Activated CD8-positive, alpha-beta memory T cell treated with anti-CD3 and anti-CD28 coated beads for 1 hour (primary cell): ENCODE measurements at places on chromosomes 2 and 18.

DNA sequence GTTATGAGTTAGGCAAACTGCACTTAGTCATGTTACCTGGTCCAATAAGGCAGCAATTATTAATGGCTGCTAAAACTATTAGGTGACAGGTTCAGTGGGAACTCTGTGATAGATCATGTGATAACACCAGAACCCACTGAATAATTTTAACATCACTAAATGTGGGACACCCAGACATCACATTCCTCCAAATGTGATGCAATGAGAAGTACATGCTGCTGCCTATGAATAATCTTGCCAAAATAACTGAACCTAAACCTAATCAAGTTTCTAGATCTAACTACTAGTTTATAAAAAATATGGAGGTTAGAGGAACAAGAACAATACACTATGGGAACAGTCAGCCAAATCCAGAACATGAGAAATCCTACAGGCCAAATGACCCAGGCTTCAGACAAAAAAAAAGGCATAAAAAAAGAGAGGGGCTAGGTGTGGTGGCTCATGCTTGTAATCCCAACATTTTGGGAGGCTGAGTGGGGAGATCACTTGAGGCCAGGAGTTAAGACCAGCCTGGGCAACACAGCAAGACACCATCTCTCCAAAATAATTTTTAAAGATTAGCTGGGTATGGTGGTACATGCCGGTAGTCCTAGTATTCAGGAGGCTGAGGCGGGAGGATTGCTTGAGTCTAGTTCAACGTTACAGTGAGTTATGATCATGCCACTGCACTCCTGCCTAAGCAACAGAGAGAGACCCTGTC lies 7.0 kb upstream of the ACTR2 start:
- DNase-seq = no peak

- no peak for DNase-seq
Measured at GRCh38 chr18:46939998-46940571, 22.7 kb downstream of the KATNAL2 start.

DNA sequence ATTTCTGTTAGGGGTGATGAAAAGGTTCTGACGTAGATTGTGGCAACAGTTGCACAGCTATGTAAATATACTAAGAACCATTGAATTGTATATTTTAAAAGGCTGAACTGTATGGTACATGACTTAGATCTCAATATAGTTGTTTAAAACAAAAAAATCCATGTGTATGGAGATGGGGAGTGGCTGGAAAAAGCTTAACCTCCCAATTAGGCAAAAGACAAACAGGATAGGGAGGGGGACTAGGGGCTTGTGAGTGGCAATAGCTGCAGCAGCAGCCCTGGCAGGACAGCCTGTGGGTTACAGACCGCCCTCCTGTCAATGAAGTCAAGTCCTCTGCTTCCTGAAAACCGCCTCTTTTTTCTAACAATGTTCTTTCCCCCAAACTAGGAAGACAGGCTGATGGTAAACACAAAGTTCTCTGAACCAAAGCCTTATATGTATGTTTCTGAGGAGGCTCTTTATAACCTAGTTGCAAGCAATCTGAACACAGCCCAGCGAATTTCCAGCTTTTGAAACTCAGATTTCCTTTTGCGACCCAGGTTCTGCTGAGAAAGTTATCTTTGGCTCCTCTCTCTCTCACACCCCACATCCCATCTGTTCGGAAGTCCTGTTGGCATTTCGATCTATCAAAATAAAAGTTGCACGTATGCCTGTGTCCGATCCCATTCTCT lies 10.3 kb downstream of the ATP8B1 start:
- DNase-seq = no peak

- no peak for DNase-seq
Measured at GRCh38 chr2:74768401-74768914, 65.5 kb upstream of the HK2 start.

DNA sequence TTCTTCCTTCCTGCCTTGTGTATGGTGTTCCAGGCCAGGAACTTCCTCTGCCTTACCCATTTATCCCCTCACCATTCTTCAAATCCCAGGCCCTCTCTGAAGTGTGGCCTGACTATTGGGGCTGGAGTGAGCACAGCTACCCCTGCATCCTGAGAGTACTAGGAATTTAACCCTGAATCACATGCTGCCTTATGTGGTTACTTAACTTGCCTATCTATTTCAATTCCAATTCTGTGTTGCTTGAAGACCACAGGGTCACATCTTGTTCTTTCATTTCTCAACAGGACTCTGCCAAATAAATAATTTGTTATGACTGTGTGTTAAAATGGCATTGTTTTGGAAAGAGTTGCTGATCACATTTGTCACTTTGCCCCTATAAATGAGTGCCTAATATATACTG lies 108.6 kb downstream of the CERS6 start:
- DNase-seq = no peak

DNA sequence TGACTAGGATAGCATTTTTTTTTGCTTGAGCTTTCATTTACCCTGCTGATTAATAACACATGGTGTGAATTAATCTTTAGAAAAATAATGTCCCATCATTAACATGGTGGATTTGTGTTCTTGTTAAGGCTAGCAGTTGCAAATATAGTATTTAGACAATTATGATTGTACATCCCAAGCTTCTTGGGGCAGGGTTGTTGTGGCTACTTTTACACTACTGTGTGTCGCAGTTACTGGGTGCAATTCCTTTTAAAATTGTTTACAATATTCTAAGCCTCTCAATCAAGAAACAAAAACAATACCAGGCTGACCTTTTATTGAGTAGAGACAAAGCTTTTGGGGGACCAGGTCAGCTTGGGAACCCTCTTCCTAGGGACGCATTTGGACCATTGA lies 2.5 kb downstream of the FMNL2 start:
- no peak for DNase-seq

- no peak for DNase-seq
Measured at GRCh38 chr2:31384351-31384750, 30.2 kb downstream of the XDH start.

- DNase-seq = no peak
Measured at GRCh38 chr2:229888031-229888430, 33.8 kb downstream of the TRIP12 start.

GRCh38 chr2:100940240-100940639 lies 61.8 kb upstream of the RPL31 start:
- DNase-seq = no peak

DNA sequence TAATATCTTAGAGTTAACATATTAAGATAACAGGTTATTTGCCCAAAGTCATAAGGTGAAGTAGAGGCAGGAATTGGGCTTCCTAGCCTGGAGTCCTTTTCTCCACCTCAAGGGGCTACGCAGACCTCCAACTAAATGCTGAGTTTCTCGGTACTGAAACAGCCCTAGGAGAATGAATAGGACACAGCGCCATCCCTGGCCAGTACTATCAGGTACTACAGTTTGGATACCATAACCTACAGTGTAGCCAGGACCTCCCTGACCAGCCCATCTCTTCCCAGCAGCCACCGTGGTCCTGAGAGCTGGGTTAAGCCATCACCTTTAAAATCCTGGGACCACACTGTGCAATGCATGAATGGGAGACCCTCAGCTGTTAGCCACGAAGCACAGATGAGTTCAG lies 15.7 kb downstream of the CASP8 start:
- no peak for DNase-seq

GRCh38 chr2:142130111-142131009 lies 456 bp downstream of the LRP1B start:
- DNase-seq = no peak

- no peak for DNase-seq
Measured at GRCh38 chr2:111653103-111653624, 230.8 kb downstream of the ANAPC1 start.

DNA sequence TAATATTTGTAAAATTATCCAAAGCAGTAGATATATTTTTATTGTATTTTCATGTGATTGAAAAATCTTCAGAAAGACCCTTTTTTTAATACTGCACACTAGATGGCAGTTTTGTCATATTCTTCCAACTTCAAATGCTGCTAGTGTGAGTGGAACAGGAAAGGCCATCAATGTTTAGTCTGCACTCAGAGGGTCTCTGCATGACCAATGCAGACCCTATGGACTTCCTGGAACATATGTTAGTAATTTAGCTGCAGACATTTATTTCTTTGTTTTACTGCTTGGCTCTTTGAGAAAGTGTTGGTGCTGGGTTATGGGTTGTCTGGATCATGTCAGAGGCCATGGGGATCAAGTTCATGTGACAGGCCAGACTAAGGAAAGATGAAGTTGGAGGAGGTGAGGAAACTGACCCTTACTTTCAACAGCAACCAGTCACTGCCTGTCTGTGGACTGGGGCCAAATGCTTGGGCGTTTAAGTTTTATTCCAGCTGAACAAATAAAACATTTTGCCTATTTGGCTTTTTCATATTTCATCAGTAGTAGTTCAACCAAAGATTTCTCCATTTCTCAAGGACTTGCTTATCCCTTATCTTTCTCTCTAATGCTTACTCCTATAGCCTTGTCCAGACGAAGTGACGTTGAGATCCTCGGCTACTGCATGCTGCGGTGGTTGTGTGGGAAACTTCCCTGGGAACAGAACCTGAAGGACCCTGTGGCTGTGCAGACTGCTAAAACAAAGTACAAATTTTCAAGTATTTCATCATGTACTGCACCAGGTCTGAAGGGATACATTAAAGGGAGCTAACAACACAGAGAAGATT lies 84.8 kb downstream of the VRK2 start:
- no peak for DNase-seq

- DNase-seq = no peak
Measured at GRCh38 chr2:101516823-101517690, 42.1 kb upstream of the RFX8 start.

- no peak for DNase-seq
Measured at GRCh38 chr2:225036431-225036830, 5.8 kb downstream of the DOCK10 start.

DNA sequence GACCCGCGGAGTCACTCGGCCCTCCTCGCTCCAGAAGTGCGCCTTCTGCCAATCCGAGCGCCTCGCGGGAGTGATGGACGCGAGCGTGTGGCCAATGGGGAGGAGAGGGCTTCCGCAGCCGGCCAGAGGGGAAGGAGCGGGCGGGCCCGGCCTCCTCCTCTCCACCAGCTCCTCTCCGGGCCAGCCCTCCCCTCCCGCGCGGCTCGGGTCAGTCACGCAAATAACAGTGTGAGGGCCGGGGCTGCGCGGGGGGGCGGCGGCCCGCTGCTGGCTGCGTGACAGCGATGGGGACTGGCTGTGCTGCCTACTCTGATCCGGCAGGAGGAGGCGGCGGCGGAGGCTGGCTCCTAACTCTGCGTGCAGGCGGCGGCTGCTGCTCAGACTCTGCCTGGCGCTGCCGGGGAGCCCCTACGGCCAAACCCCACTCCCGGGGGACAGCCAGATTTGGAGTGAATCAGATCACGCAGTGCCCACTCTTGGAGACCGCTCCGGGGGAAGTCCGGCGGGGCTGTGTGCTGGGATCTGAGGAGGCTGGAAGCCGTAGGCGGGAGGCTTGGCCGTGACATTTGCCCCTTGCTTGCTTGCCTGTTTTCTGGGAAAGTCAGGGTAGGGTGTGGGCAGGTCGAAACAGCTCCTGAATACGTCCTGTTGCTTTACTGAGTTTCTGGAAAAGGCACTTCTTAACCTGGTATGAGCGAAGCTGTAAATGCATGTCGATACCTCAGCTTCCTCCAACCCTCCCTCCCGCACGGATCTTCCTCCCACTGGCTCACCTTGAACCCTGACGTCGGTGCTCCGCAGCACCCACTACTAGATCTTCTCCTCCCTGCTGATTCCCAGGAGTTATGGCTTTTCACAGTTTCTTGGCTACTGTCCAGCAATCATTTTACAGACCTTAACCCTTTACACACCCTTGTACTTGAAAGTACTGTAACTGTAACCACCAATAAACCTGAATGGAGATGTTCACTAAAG lies 97.9 kb upstream of the SERTAD2 start:
- DNase-seq = no peak

DNA sequence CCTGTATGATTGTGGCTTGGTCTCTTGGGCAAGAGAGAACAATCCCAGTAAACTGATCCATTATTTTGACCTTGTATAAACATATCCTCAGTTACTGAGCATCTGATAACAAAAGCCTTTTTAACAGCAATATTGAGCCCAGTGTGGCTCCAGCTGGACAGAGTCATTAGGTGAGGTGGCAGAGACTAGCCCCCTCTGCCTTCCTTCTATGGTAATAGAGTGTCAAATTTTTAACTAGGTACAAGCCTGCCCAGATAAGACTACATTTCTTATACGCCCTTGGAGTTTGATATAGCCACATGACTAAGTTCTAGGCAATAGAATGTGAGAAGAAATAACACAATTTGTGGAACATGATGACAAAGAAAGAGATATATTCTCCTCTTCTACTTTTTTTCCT lies 56.2 kb downstream of the HNMT start:
- DNase-seq = no peak

DNA sequence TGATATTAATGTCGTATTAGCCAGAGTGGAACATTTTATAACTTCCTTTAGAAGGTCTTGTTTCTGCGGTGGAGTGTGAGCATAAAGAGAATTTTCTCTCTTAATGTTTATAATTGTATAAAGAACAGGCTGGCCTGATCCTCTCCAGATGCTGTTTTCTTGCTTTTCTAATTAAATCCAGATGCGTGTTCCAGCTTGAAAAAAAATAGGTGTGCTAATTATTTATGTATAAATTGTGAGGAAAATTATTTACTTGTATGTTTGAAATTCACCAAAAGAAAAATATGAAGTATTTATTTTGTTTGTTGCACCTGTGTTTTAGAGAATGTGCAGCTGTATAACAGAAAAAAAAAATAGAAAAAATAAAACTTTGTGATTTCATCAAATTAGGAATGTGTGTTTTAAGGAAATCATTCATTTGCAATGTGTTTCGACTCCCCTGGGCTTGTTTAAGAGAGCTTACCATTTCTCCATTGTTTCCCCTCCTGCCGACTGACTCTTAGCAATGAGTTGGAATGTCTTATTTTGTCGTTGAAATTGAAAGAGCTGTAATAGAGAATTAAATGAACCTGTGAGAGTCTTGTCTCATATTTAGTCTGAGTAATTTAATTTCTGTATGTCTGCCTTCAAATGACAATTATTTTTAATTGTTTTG lies 220.1 kb upstream of the NXPH2 start:
- no peak for DNase-seq

GRCh38 chr2:50395605-50396297 lies 636.2 kb downstream of the NRXN1 start:
- no peak for DNase-seq

DNA sequence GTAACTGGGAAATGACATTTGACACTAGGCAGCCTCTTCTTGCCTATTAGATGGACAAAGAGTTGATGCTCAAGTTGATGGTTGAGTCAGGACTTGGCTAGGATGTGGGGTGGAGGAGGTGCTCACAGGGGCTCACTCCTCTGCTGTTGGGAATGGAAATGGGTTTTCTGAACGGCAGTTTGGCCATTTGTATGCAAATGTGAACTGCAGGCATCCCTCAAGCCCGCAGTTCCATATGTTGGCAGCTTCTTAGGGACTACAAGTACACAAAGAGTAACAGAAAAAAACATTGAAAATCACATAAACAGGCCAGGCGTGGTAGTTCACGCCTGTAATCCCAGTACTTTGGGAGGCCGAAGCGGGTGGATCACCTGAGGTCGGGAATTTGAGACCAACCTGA lies 80.8 kb downstream of the INPP5D start:
- DNase-seq = no peak

DNA sequence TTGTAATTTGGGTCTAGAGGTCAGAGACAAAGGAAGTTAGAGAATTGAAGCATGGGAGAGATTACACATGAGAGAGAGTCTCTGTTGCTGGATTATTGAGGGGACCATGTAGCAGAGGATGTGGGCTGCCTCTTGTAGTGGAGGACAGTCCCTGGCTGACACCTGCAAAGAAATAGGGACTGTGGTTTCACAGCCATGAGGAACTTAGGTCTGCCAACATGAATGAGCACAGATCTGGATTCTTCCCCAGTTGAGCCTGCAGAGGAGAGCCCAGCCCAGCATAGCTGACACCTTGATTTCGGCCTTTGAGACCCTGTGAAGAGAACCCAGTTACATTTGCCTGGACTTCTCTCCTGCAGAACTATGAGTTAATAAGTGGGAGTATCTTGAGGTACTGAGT lies 179.5 kb upstream of the TWIST2 start:
- no peak for DNase-seq
